ENCODE measurements at places on chromosomes 2 and 18. TPM values are rescaled to one million over a fixed set of nuclear protein-coding genes. Genes with fewer than 3 reads are reported as not detected.

GBX2 gene
- not detected for total RNA-seq

- no peak for DNase-seq
Measured at GRCh38 chr18:8480506-8481328, 128.5 kb upstream of the RAB12 start.

DNA sequence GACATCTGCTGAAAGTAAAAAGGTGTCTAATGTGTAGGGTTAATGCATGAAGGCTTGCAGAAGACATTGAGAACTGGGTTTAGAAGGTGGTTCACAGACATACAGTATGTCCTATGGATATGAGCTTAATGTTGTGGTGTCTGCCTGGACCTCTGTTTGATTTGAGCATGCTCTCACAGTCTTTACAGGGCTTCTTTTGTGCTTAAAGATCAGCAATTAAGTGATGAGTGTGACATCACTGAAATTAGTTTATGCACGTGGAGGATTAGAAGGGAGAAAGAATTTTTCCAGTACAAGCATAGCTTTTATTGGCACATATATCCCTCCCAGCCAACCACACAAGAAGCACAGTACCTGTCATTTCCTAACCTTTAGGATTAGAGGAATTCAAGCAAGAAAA, 367.5 kb upstream of the RAB12 start:
- no peak for DNase-seq

DNA sequence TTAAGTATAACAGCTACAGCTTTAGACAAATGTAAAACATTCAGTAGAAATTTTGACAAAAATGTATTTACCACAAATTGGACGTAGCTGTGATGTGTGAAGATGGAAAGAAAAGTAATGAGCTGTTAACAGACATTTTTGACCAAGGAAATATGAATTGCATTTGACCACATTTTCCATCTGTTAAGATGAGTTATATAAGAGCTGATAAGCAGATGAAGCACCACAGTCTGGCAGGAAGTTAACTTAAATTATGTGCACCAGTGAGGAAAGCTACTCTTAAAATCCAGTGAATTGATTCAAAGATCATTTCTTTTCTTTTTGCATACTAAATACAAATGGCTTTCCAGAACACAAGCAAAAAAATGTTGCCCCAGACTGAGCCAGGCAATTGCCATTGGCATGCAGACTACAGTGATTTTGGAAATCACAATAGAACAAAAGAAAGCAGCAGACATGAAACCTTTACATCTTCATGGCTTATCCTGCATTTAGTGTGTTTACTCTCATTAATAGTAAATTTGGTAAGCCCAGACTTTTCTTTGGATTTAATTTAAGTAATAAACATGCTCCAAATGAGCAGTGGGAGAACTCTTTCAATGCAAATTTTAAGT, 493.7 kb downstream of the TMX3 start:
- DNase-seq, result no peak

DNA sequence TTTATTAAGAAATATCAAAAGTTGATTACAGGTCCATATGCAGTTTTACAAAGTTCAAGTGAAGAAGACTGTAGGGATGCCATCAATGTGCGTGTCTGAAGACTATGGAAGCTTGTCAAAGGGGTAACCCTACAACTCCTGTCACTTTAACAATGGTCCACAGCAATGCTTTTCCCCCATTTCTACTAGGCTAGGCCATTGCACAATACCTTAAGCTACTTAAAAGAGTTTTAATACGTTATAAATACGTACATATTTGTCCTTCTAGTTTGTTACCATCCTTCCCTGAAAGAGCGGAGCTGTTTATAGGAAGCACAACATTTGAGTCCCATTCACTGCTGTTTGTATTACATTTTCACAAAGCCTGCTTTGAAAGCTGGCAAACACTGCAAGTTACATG, 26.7 kb downstream of the CNRIP1 start:
- no peak for DNase-seq
